Renal cortical epithelial cell (primary cell): ENCODE measurements at places on chromosomes 2 and 18.
A peak's percentile ranks its signal among the peaks of the same experiment; 100 is the strongest.

- DNase-seq = no peak
Observed at GRCh38 chr18:10308154-10308553, 146.3 kb upstream of the APCDD1 start.

- no peak for DNase-seq
Observed at GRCh38 chr2:167103757-167104133, 215.5 kb downstream of the XIRP2 start.

DNA sequence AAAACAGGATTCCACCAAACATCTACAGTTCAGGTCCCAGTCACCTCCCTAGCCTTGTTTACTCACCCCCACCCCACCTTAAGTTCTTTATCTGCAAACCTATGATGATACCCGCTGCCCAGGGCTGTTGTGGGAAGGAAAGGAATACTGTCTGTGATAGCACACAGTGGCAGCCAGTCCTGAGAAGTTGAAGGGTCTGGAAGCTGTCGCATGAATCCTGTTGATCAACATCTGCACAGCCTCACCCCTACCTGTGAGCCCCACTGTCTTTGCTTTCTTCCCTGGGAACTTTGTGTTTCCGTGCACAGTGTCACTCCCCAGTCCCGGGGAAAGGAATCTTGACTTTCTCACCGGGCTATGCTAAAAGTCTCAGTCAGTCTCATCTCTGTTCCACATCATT is 160.7 kb upstream of the EPAS1 start:
- DNase-seq = no peak

DNA sequence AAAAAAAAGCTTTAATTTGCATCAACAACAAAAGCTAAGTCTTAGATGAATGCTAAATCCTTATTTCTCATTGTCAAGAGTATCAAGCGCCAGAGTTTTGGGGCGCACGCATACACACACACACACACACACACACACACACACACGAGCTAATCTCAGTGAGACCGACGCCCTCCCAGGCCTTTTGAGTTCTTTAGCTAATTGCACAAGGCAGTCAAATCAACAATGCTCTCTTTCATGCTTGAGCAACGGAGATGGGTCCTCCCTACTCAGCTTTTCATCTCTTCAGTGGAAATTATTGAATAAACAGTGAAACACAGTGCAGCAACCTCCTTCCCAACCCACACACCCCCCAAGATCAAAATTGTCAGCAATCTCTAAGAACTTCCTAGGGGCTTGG is 19.2 kb downstream of the GKN1 start:
- no peak for DNase-seq

DNA sequence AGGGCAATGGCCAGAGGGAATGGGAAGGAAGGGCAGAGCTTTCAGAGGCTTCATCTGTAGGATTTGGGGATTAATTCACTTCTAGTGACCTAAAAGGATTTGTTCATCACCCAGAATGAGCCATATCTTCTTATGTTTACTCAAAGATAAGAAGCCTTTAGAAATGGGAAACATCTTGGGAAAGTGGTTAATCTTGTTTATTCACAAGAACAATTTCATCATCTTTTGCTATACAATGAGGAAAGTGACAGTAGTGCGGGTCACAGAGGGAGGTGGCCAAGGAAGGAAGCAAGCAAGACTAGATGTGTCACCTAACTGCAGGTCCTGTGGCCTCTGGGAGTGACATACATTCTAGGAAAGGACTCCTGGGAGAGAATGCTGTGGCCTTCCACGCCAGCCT is 140.4 kb upstream of the ALPP start:
- no peak for DNase-seq

DNA sequence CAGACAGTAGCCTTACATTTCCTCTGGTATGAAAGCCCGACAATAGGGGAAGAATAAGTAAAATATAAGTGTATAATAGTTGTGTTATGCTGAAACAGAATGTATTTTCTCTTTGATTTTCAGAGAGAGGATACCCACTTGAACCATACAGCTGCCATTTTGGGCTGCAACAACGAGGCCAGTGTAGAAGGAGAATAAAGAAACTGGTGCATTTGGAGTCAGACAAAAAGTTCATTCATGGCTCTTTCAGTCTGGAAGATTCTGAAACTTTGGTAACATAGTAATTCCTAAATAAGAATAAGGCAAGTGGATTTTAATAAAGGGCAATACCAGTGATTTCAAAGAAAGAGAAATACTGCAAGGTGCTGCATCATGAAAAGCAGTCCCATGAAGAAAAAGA is 610.9 kb downstream of the LRP1B start:
- no peak for DNase-seq

GRCh38 chr2:151165105-151165684 is 96.5 kb downstream of the RBM43 start:
- no peak for DNase-seq

DNA sequence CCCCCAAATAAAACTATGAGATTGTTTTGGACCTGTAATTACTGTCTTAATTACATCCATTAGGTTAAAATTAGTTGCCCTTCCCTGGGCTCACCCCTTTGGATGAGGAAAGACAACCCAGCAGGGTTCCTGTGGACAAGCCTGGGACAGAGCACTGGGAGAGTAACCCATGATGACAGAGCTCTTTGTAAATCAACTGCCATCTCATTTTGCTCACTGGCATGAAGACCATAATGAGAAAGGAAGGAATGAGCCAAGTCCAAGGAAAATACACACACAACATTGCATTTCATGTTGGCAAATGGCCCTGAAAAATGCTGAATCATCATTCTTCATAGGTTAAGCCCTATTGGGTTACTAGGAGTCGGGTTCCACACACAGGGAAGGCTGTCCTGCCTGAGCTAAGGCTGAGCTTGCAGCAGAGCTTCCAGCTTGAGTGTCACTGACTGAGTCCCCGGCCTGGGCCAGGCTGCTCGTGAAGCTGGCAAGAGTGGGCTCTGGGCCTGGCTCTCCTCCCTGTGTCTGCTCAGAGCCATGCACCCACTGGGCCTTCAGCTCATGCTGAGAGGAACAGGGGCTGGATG is 94.1 kb upstream of the ACAA2 start:
- peak; percentile 26 for DNase-seq

GRCh38 chr18:54222922-54223567 is 1.4 kb downstream of the MBD2 start:
- no peak for DNase-seq
